Lung (tissue), 17 donors: ENCODE measurements at places on chromosomes 7 and 10. TPM values are rescaled to one million over a fixed set of nuclear protein-coding genes. Genes with fewer than 3 reads are reported as not detected.

Gene CREB5
- total RNA-seq = 12.7 TPM

Gene IKZF1
- 20.7 TPM for total RNA-seq

Gene CHAT
- not detected for total RNA-seq

GRCh38 chr10:4242561-4243035 lies 457.6 kb upstream of the KLF6 start:
- no peaks in the 10 kb centered on the region for H3K36me3 ChIP-seq
- no peak overlapping the region for H3K4me3 ChIP-seq
- peaks cover 21% of the 10 kb centered on the region for H3K4me1 ChIP-seq
- no peaks in the 10 kb centered on the region for H3K27me3 ChIP-seq

DNA sequence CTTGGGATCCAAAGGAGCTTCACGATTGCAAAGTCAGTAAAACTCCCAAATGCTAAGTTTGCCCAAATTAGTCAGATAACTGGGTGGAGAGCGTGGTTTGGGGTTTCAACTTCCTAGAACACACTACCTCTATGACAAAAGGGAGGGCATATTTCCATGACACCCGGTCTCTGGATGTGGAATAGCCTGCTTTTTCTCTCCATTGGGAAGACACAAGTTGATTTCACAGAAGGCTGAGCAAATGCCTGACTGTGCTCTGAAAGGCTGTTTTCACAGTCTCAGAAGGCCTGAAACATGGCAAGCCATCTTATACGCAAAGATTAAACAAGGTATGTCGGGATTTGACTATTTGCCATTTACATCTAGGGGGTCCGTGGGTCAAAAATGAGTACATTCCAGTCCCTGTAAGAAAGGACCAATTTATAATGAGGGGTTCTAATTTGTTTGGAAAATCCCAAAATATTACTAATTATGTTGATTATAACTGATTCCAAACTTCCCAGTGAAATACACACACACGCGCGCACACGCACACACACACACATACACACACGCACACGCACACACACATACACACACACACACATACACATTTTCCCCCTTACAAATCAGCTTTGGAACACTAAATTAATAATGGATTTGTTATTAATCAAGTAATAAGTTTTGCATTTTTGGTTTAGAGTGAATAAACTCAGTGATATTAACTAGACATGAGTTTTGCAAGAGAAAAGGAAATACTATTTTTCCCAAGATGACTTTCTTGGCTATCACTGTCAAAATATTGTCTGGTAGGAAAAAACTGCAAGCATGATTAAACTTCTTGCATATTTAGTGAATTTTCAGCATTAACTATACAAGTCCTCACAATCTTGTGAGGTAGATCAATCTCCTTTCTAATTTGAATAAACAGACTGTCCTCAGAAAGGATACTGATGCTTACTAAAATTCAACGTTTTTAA lies 105.0 kb downstream of the PRTFDC1 start:
- H3K4me1 ChIP-seq = peaks cover 15% of the 10 kb centered on the region
- H3K4me3 ChIP-seq = no peak overlapping the region
- peak; percentile 16 for DNase-seq

- H3K4me1 ChIP-seq = no peaks in the 10 kb centered on the region
- no peak for DNase-seq
- no peak overlapping the region for H3K27ac ChIP-seq
- H3K4me3 ChIP-seq = no peak overlapping the region
- H3K36me3 ChIP-seq = no peaks in the 10 kb centered on the region
- H3K27me3 ChIP-seq = no peaks in the 10 kb centered on the region
These were observed 129.4 kb upstream of the PLPP4 start for GRCh38 chr10:120327675-120328074.

- DNase-seq = no peak
- no peaks in the 10 kb centered on the region for H3K4me1 ChIP-seq
- no peaks in the 10 kb centered on the region for H3K36me3 ChIP-seq
- no peak overlapping the region for H3K27ac ChIP-seq
These were observed 8.4 kb upstream of the LGI1 start for GRCh38 chr10:93749218-93749799.

DNA sequence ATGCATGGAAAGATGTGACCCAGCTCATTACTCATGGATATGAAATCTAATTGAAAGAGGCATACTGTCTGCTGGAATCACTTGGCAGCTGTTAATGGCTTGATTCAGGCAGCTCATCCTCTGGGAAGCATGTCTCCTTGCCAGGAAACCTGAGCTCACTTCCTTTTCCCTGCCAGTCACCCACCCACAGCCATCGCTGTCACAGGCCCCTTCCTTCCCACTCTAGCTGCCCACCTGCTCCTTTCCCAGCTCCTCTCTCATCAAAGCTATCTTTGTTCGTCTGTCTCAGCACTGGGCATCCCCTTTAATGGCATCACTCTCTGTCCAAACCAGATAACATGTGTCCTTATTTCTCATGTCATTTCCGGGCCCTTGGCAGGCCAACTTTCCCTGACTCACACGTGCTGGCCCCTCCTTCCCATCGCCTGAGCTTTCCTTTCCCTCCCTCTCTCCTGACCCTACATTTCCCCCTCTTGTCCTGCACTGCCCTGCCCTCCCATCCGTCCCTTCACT lies 721.9 kb downstream of the TNS3 start:
- H3K27me3 ChIP-seq = no peaks in the 10 kb centered on the region
- H3K27ac ChIP-seq = no peak overlapping the region
- no peaks in the 10 kb centered on the region for H3K4me1 ChIP-seq
- no peak overlapping the region for H3K4me3 ChIP-seq

DNA sequence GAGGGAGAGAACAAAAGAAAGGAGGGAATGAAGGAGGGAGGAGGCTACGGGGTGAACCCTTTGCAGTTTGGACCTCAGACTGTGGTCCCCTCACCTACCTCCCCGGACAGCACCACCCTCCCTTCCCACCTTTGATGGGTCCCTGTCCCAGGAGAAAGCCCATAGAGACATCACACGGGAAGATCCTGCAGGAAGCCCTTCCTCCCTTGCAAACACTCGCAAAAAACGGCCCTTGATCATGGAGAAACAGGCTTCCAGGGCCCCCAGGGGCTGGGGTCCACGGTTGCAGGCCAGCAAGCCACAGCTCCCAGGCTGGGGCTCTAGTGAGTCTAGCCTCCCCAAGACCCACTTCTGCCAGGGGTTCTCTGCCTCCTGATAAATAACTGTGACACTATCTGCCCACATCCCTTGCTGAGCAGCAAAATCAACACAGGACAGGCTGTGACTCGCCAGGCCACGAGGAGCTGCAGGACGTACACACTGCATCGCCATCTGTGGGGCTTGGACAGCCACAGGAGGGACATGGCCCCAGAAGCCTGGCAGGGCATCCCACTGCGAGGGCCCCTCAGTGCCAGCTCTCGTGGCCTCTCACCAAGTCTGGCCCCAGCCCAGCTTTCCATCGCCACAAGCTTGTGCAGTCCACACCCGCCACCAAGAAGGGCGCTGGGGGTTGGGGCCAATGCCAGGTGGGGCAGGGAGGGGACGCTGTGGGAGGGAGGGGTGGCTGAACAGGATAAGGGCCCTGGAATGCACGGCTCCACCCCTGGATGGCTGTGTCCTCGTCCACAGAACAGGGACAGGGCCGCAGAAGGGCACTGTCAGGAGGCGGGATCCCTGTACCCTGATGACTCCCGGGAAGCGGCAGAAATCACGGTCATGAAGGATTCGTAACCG lies 34.2 kb downstream of the PDGFA start:
- no peaks in the 10 kb centered on the region for H3K4me1 ChIP-seq
- no peak overlapping the region for H3K4me3 ChIP-seq
